Mesothelial cell of epicardium (in vitro differentiated cells): ENCODE measurements at places on chromosomes 1 and 21.

- DNase-seq, result no peak
Observed at GRCh38 chr1:9475061-9475627, 64.1 kb upstream of the SLC25A33 start.

- no peak for DNase-seq
Observed at GRCh38 chr1:160256396-160257046, 5.8 kb downstream of the DCAF8 start.

DNA sequence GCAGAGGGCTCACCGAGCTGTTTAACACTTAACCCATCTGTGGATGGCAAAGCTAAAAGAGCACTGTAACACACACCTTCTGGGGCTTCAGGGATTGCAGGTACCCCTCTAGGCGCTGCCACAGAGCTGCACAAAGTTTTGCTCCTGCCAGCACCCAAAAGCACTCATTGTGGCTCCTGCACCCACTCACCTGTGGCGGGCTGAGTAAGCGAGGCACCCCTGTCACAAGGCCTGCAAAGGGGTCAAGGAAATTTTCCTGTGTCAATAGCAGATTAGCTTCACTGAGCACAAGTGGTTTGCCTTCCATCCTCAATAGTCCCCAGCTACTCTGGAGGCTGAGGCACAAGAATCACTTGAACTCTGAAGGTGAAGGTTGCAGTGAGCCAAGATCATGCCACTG lies 29.5 kb upstream of the KCNK1 start:
- no peak for DNase-seq

DNA sequence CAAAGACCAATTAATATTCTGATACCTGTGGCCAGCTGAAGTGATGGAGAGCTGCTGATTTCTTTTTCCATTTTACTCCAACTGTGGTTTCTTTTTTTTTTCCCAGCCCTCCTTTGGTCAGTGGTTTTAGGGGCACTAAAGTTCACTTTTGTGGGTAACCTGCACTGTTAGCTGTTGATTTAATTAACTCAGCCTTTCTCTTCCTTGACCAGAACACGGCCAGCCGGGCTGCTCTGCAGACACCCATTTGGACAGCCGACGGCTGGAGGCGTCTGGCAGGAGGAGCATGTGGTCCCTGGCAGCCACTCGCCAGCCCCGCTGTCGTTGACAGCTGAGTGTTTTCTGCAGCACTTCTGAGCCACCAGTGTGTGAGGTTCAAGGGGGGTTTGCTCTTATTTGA lies 136.2 kb upstream of the RUNX3 start:
- DNase-seq, result no peak

GRCh38 chr1:63794939-63795378 lies 21.1 kb downstream of the ROR1 start:
- no peak for DNase-seq

DNA sequence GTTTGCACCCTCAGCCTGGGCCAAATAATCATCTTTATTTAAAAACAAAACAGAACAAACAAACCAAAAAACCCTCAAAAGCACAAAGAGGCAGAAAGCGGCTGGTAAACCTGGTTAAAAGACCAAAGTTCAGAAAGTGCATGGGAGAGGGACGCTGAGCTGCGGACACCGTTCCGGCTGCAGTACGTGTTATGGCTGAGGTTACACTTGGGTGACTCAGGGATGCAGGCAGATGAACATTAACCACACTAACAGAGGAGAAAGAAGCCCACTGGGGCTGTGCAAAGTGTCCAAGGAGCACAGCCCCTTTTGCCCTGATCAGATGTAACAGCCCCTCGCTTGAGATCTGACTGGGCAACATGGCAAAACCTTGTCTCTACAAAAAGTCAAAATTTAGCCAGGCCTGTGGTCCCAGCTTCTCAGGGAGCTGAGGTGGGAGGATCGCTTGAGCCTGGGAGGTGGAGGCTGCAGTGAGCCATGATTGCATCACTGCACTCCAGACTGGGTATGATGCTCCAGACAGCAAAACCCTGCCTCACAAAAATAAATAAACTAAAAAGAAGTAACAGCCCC lies 28.3 kb downstream of the GPR157 start:
- DNase-seq, result no peak

DNA sequence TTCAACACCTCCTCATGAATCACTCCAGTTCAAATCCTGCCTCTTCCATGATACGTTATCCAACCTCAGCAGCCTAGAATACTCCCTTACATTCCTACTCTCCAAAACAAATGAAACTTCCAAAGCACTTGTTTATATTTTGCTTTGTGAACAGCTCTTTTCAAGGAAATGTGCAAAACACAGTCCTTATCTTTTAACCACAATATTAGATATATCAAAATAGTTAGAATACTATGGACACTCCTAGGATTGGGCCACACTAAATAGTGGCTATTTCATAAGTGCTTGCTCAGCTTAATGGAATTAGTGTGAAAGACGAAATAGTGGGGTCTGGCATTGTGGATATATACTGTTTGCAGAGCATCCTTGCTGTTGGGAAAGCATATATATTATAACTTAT lies 173.5 kb downstream of the ZC3H11B start:
- no peak for DNase-seq

GRCh38 chr1:15212954-15213291 lies 34.1 kb upstream of the FHAD1 start:
- no peak for DNase-seq

- no peak for DNase-seq
Observed at GRCh38 chr1:247430434-247430833, 14.5 kb downstream of the NLRP3 start.
